Activated naive CD4-positive, alpha-beta T cell (primary cell): ENCODE measurements at places on chromosomes 5 and 9.

- DNase-seq = no peak
These were observed 85.4 kb upstream of the PRRC1 start for GRCh38 chr5:127431977-127432585.

DNA sequence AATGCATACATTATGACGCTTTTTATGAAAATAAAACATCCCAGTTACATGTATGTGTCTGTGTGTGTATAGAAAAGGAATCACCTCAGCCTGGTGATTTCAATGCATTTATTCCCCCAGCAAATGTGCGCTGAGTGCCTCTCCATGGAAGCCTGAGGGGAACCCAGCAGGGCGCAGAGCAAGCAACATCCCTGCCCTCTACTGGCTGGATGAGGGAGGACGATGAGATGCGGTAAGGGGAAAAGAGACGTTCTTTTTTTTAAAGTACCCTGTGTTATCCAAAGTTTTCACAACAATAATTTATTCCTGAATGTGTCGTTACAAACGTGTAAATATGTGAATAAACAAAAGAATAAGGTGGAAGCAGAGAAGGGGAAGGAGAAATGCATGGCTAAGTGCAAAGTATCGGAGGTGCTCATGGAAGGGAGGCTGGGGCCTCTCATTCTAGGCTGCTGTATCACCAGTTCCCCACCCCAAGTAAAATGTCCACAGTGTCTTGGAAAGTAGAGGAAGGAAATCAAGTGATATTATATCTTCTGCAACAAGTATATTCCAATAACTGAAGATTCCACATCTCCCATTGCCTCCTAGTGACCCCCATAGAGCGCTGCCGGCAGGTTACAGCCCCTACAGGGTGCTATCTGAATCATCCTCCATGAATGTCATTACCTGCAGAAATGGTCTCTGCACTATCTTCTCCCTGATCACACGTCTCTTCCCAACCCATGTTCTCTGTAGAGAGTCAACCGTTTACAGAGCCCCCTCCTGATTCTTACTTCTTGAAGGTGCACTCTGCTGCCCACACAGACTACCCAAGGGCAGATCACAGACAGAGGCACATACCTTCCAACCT lies 13.0 kb upstream of the ABLIM3 start:
- DNase-seq = no peak

GRCh38 chr5:173864126-173865050 lies 23.8 kb upstream of the CPEB4 start:
- no peak for DNase-seq

DNA sequence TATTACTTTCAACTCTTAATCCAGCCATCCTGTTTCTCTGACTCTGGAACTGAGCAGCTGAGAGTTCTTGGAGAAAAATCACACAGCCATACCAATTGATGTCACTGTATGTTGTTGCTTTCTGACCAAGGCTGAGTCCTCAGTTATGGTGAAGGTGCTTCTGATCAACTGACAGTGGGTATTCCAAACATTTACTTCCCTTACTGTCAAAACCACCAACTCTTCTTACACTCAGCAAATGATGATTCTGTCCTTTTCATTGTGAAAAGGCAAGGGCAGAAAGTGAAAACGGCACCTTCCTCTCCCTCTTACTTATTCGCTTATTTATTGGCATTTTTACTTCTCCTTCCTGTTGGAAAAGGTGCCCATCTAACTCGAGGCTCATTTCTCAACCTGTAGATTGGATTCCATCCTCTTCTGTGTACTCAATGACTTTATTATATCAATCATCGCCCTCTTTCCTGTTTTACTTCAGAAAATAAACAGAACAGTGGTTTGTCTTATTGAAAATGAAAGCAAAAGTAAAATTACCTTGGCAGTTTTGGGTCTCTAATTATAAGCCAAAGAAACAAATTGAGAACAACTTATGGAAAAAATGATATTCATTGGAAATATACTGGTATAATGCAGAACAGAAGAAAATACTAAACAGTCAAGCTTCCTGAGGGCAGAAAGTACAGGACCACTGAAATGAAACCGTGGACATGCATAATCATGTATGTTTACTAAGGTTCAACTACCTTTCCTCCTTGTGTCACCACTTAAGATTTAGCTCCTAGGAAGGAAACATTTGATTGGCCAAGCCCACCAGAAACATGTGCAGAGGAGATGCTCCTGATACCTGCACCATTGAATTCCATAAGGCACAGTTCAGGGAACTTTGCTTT lies 104.5 kb upstream of the CHD1 start:
- no peak for DNase-seq

- no peak for DNase-seq
These were observed 64.0 kb downstream of the CARTPT start for GRCh38 chr5:71782771-71783770.

DNA sequence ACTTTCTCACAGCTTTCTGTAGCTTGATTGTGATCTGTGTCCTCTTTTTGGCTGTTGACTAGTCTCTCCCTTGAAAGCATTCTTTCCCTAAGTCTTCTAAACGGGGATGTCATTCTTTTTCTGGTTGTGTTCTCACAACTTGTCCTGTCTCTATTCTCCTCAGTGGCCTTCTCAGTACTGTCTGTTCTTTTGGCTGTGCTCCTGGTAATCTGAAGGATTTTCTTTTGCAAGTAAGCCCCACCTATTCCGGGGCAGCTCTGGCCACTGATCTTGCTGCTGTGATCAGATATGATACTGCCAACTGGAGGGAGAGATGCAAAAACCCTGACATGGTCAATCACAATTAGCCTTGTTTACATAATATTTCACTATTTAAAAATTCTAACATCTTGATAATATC lies 172.2 kb downstream of the CDC42SE2 start:
- DNase-seq = no peak
